Activated CD4-positive, alpha-beta T cell treated with anti-CD3 and anti-CD28 coated beads for 4 hours (primary cell): ENCODE measurements at places on chromosomes 4 and X.

GRCh38 chr4:26194764-26195163, 126.0 kb upstream of the RBPJ start:
- DNase-seq, result no peak

GRCh38 chrX:63282077-63282476, 69.1 kb downstream of the SPIN4 start:
- DNase-seq, result no peak

DNA sequence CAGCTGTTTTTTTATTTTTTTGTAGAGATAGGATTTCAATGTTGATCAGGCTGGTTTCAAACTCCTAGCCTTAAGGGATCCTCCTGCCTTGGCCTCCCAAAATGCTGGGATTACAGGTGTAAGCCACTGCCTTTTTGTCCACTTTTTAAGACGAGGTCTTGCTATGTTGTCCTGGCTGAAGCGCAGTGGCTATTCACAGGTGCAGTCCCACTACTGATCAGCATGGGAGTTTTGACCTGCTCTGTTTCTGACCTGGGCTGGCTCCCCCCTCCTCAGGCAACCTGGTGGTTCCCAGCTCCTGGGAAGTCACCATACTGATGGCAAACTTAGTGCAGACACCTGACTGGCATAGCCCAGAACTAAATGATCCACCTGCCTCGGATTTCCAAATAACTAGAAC, 2.3 kb upstream of the NSD2 start:
- DNase-seq, result no peak

- DNase-seq, result peak; percentile 53
These were observed 488 bp downstream of the TBC1D25 start for GRCh38 chrX:48540028-48540375.

GRCh38 chr4:116066711-116067245, 953.4 kb upstream of the NDST4 start:
- DNase-seq, result no peak

DNA sequence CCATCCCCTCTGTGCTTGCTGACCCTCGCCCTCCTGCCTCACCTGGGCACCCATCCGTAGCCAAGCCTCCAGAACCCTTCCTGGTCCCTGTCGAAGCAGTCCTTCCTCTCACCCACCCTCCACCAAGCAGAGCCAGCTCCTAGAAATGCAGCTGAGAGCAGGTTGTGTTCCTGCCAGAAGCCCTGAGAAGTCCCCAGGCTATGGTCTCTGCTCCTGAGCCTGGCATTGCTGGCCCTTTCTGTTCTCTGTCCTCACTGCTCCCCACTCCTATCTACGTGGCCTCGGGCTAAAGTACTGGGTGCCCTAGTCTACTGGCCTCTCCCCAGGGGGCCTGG, 2.1 kb upstream of the CPZ start:
- no peak for DNase-seq

- DNase-seq, result no peak
These were observed 114.0 kb downstream of the FHIP1A start for GRCh38 chr4:151522866-151523519.

- no peak for DNase-seq
These were observed 101.5 kb downstream of the MGST2 start for GRCh38 chr4:139767168-139767567.

GRCh38 chr4:78247536-78248285, 190.6 kb downstream of the FRAS1 start:
- DNase-seq, result no peak

GRCh38 chrX:98523026-98523425, 1639.3 kb downstream of the RPA4 start:
- no peak for DNase-seq

DNA sequence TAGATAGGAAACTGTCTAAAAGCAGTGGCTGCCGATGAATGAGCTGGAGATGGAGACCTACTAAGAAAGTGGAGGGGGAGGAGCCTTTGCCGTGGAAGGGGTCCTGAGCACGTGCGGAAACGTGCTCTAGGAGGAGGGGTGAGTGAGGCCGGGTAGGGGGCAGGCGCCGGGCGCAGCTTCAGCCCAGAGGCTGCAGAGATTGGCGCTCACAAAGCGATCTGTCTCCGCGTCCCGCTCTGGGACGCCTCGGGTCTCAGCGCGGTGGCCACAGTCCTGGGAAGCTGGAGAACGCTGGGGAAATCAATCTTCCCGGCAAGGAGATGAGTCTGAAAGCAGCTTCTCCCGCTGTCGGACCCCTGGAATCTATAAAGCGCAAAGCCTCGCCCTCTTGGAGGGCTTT, 444 bp upstream of the ARHGAP6 start:
- DNase-seq, result no peak

DNA sequence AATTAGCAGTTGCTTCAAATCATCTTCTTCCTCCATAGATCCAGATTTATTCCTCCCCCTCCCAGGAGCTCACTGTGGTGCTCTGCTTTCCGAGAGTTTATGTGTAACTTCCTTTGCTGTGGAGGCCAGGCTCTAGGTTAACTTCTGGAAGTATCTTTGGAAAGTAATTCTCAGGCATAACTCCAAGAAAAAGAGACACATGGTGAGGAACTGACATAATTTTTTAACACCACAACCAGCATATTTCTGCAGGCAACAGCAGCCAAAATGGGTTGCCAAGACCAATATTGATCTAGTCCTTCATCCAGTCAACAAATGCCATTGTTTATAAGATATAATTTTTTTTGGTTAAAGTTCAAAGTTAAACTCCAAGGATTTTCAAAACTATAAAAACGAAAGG, 114.5 kb upstream of the RBPJ start:
- no peak for DNase-seq

DNA sequence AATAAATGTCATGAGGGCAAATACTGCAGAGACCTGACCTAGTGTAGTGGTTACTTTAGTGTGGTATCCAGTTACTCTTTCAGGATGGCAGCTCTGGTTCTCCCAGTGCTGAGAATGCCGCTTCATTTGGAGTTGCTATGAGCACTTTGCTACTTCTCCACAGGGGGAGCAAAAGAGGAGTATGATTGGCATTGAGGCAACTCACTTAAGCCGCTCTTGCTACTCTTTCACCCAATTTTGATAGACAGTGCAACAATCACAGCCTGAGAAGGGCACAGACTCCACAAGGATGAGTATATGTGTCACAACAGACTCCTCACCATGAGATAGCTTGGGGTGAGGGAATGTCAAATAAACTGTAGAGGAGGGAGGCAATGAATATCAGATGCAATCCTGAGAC, 81.2 kb downstream of the NPY1R start:
- no peak for DNase-seq

DNA sequence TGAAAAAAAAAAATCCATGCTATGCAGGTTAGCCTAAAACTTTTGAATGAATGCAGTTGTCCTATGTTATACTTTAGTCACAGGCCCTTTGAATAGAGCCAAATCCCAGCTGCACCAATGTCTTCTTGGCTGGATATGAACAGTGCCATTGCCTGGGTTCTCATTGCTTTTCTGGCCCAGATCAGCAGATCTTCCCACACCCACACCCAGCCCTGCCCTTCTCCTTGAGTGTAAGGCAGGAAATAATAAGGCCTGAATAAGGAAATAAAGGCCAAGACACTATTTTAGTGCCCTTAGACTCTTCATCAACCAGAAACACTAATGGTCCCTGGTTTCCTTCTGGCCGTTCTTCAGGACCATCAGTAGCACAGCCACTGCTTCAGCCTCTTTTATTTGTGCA, 66.6 kb downstream of the USP38 start:
- no peak for DNase-seq

GRCh38 chr4:1459722-1460511, 53.7 kb upstream of the NKX1-1 start:
- no peak for DNase-seq

- DNase-seq, result no peak
These were observed 79.3 kb downstream of the CBLL2 start for GRCh38 chrX:22351966-22352365.

DNA sequence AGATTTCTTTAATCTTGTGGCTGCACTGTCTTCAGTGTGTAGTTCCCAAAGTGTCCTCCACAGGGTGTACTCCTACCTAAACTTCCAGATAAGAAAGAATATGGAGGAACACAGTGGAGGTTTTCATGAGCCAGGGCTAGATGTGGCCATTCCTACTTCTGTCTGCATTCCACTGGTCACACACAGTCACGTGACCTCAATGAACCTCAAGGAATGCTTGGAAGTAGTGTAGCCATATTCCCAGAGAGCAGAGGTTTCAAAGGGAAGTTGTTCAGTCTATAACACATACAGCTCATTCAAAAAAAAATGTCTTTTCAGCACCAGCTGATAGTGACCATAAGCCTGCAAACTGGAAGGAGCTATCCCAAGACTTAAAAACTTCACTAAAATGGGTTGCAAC, 53.6 kb downstream of the ASB9 start:
- no peak for DNase-seq

DNA sequence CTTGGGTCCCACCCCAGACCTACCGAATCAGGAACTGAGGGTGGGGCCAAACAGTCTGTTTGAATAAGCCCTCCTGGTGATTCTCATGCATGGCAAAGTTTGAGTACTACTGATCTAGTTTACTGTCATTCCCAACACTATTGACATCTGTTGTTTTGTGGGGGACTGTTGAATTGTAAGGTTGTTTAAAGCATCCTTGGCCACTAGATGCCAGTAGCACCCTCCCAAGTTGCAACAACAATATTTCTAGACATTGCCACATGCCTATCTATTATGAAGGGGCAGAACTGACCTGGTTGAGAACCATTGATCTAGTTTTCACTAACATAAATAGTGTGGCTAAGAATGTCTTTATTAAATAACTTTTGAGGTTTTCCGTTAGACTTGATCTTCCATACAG, 15.1 kb downstream of the TAF9B start:
- no peak for DNase-seq

GRCh38 chr4:147846318-147847155, 114.6 kb downstream of the ARHGAP10 start:
- no peak for DNase-seq

GRCh38 chr4:72019688-72020087, 12.1 kb upstream of the NPFFR2 start:
- no peak for DNase-seq

GRCh38 chr4:143294710-143295275, 41.9 kb upstream of the GAB1 start:
- no peak for DNase-seq

DNA sequence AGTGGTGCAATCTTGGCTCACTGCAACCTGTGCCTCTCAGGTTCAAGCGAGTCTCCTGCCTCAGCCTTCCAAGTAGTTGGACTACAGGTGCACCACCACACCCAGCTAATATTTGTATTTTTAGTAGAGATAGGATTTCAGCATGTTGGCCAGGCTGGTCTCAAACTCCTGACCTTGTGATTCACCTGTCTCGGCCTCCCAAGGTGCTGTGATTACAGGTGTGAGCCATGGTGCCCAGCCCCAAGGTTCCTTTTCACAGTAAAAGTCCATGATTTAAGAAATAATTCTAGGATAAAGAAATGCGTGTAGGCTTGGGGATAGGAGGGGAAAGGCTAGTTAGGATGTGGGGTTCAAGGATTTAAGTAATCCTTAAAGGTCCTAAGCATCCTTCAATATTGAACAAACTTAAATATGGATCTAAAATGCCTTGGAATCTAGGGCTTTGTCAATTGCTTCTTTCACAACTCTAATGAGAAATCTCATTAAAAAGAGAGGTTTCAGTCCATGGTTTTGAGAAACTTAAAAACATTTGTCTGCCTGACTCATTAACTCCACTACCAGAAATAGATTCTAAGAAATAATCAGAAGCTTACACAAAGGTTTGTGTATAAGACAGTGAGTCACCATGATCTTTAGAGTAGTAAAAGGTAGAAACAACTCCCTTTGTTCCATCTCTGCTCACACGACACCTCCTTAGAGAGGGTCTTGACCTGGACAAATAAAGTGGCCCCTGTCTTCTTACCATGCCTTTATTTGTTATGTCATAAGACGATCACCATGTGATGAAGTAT, 203.2 kb downstream of the PTTG2 start:
- DNase-seq, result no peak

- no peak for DNase-seq
These were observed 81.4 kb downstream of the EVC2 start for GRCh38 chr4:5626913-5627312.

DNA sequence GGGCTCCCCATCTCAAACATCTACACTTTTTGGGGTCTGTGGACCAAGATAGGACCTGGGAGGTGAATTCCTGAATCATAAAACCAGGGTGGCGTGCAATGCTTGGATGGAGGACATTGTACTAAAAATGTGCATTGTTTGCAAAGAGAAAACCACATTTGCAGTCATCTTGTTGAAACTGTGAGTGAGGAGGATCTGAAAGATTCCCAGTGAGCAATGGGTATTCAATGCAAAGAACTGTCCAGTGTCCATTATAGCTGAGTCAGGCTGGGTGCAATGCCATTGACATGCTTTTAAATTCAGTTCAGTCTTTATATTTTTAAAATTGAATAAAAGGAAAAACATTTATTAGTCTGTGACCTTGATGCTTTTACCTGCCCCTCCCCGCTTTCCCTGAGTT, 215.7 kb downstream of the STK32B start:
- DNase-seq, result no peak

- DNase-seq, result no peak
These were observed 63.9 kb downstream of the PPP3CA start for GRCh38 chr4:101283434-101283833.

DNA sequence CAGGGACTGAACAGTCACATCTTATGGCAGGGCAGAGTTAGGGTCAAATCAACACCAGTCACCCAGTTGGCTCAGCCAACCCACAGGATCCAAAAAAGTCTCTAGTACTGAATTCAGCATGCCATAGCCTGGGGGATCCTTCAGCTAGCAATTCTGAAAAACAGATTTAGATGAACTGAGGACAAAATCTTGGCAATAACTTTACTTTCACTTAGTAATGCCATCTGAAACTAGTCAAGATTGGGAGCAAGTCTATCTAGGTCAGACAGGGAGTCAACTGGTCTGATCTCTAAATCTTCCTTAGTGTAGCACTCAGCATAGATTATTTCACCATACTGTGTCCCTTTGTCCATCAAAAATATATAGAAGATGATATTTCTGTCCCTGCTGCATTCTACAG, 76.0 kb downstream of the HHIP start:
- no peak for DNase-seq

GRCh38 chrX:72641611-72642010, 69.0 kb upstream of the HDAC8 start:
- DNase-seq, result no peak
